ENCODE measurements at places on chromosomes 12 and 14.

DNA sequence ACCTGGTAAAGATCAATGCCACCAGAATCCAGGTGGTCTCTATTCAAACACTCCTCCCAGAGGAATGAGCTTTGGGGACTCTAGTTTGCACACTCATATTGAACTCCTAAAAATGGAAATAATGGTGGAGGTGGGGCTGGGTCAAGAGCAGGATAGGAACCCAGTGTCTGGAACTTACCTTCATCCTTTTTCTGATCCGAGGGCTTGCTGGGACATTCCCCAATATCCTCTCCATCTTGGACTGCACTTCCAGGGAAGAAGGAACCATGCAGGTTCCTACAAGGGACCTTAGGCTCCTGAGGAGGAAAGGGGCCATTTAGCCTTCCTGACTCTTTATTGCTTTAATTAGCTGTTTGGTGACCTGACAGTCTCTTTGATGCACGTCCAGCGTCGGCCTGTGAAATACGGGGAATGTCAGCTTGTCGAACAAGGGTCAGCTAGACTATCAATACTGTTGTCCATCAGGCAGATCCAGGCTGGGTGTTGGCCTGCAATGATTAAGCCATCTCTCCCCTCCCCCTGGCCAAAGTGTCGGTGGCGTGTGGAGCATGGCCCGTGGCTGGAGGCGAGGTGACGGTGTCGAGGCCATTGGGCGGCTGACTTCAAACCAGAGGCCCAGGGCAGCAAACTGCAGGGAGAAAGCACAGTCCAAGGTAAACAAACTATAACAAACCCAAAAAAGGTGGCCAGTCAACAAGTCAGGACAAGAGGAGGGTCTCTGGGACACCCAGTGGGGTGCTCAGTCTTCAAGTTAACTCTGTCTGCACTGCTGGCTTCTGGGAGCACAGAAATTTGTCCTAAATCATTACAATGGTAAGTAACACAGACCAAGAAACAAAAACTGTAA is 405.2 kb upstream of the TBX3 start:
- DNase-seq = no peak

DNA sequence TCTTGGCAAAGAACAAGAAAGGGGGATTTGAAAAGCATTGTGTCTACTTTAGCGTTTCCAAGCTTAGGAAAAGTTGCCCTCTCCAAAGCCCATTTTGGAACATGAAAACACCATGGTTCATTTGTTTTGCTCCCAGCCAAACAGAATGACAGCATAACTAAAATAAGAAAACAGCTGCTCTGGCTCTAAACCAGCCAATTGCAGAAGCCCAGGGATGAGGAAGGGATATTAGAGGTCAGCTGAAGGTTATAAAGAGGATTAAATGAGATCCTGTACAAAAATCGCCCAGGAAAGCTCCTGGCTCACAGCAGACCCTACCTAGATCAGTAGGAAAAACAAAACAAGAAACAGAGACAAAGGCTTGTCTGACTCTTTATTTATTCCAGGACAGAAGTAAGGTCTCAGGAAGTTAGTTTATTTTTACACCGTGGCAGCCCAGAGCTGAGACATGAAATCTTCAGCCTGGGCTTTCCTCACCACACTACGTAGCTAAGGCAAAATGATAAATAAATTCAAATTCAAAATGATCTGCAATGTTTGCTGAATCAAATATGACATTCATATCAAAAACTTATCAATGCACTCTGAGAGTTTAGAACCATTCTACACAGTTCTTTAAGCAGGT is 25.9 kb downstream of the SPX start:
- no peak for DNase-seq

DNA sequence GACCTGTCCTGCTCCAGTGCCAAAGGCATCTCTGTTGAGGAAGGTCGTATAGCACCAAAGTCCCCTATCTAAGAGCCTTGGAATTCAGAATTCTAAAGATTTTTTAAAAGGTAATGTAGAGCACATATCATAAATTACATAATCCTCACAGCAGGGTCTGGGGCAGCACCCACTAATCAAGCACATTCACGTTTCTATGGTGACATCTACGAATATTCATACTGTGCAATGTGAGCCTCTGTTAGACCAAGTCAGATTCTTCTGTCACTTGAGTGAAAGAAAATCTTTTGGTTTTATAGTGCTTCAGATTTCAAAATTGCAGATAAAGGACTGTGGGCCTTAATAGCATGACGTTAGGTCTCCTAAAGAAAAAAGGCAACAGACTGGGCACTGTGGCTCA is 13.1 kb upstream of the TMEM229B start:
- no peak for DNase-seq

- no peak for DNase-seq
Measured at GRCh38 chr12:55619354-55620138, 17.1 kb upstream of the OR10P1 start.

GRCh38 chr14:89205137-89205740 is 211.8 kb downstream of the FOXN3 start:
- no peak for DNase-seq

DNA sequence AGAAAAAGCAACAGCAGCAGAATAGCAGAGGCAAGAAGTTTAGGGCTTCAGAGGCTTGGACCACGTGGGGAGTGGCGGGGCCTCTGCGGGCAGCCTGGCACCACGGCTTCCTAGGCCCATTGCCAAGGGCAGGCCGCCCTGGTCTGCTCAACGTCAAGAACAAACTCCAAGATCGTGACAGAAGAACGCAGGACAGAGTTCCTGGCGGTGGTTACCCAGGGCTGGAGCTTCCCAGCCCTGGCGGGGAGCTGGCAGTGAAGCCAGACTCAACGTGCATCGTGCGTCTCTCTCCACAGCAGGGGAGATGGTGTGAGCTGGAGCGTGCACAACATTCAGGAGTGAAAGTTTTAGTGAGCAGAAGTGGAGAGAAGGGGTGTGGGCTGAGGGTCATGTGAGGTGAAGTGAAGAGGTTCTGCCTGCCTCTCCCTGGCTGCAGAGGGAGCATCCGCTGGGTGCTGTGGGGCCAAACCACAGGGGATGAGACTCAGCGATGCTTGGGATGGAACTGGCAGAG is 13.9 kb upstream of the CACNA2D4 start:
- DNase-seq = no peak

DNA sequence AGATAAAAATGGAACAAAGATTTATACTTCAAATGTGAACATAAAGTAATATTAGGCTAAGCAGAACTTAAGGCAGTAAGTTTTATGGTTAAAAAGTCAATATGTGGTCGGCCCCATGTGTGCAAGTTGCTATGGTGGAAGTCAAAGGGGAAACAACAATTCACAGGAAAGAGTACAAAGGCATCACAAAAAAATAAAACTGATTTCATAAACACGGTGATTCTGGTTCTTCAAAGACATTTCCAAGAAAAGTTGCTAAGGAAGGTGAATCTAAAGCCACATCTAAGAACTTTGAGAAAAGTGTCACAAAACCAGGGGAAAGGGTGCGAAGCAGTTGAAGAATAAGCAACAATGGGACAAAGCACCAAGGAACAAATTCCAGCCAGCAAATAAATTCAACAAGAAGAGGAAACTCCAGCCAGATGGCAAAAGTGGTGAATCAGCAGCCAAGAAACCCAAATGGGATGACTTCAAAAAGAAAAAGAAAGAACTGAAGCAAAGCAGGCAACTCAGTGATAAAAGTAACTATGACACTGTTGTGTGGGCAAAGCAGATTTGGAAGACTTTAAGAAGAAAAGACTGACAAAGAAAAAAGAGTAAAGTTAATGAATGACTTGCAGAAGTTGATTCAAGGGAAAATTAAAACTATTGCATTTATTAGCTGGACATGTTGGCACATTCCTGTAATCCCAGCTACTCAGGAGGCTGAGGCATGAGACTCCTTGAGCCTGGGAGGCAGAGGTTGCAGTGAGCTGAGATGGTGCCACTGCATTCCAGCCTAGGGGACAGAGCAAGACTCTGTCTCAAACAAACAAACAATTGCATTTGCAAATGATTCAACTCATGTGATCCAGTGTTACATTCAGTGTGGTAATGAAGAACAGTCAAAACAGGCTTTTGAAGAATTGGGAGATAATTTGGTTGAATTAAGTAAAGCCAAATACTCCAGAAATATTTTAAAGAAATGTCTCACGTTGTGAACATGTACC is 19.5 kb downstream of the PTGDR start:
- no peak for DNase-seq

DNA sequence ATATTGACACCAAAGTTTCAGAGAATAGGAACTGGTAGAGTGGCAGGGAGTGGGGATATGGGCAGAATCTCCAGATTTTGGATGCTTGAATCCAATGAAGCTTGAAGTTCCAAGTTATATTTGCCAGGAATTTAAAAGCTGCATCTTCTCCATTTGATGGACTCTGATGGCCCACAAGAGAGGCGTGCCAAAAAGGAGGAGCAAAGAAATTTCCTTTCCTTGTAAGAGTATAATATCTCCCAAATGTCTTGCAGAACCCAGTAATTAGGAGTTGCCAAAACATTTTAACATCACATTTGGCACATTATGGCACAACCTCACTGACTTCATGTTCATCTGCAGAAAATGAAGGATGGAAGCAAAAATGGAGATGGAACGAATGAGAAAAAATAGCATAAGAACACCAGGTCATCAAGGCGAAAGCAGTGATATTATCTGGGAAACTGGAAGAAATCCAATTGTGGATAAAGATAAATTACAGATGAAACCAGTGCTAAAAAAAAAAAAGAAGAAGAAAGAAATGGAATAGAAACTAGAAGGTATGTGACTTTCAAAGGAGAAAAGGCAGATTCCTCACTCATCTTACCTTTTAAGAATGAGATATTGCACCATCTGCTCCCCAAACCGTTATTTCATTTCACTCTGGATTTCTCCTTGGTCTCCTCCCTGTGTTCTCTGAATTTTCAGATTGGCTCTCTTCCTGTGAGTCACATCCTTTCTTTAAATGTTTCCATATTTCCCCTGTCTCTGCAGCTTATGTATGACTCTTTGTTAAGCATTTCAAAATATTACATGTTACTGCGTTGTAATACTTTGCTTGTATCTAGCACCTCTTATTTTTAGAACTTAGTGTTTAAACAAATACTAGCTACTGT is 13.5 kb upstream of the FLRT2 start:
- DNase-seq = no peak

DNA sequence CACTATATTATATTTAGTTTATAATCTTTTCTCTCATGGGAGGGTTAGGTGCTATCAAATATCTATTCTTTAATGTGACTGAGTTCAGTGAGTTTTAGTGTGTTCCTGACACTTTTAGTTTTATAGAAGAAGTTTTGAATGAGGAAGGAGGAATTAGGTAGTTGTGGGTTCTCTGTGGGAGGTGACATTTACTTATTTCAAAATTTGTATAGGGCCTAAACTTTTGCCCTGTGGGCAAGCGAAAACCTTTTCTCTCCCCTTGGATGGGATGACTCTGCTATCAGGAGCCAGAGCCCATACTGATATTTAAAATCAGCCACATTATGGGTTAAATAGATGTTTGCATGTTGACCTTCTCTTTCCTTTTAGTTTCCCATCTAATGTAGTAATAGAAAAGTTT is 43.6 kb downstream of the SPATS2 start:
- DNase-seq = no peak

DNA sequence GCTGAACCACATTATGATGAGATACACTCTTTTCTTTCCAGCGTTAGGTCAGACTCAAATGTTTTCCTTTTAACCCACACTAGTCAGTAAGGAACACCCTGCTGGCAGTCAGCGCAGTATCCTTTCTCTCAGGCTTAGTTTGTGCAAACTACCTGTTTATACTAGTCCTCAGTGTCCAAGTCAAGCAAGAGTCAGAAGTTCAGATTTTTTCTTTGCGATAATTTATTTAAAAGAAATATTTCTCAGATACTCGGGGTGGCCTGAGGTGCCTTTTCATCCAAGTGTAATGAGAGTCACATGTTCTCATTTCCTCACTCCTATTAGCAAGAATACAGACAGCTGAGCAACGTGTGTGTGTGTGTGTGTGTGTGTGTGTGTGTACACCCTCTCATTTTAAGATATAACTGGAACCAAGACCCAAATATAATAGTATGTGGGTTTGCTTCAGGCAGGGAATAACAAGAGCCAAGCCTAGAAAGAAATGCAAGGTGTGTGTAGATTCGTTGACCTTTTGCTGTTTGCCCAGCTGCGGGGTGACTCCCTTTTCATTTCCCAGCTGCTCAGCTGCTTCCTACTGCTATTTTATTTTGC is 182.7 kb downstream of the KICS2 start:
- DNase-seq = no peak

All from NK-92 treated with Interleukin-12 subunit alpha and Interleukin-12 subunit beta, amount 100 ng/mL, for 24 hours (cell line).